KG1 (cell line): ENCODE measurements at places on chromosomes 6 and 20.

- DNase-seq = no peak
Measured at GRCh38 chr20:9144643-9145042, 75.8 kb downstream of the PLCB4 start.

GRCh38 chr6:139751179-139751578 lies 376.7 kb upstream of the CITED2 start:
- DNase-seq = no peak

GRCh38 chr6:17881085-17881858 lies 106.2 kb downstream of the KIF13A start:
- no peak for DNase-seq

DNA sequence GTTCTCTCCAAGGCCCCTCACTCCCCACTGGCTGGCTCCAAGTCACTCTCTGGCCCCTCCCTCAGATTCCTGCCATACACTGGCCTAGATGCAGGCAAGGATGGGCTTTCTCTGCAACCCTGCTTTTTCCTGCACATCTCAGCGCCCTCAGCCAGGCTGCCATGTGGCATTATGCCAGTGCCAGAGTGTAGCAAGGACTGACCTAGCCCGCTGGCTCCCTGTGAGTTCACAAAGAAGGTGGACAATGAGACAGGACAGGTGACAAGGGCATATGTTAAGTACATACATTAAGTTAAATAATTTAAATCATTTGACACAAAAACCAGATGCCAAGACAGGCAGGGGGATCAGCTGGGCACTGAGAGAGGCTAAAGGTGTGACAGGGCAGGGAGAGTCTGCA lies 394.6 kb downstream of the ZFAND3 start:
- no peak for DNase-seq

GRCh38 chr6:35084041-35084491 lies 57.1 kb downstream of the TCP11 start:
- DNase-seq = no peak

- DNase-seq = no peak
Measured at GRCh38 chr6:73642530-73642929, 11.3 kb downstream of the SLC17A5 start.

DNA sequence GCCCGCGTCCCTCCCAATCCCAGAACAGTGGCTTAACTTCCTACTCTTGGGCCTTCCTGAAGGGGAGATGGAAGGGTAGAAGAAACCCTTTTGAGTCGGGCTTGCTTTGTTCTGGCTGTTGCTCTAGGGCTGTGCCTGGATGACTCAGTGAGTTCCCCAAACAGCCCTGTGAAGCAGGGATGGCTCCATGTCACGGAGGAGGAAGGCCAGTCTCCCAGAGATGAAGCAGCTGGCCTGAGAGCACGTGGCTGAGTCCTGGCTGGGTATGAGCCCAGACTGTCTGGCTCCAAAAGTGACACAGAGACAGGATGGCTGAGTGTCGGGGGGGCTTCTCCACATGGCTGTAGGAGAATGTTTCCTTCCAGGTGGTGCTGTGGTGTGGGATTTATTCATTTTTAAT lies 4.6 kb downstream of the SYTL3 start:
- no peak for DNase-seq

DNA sequence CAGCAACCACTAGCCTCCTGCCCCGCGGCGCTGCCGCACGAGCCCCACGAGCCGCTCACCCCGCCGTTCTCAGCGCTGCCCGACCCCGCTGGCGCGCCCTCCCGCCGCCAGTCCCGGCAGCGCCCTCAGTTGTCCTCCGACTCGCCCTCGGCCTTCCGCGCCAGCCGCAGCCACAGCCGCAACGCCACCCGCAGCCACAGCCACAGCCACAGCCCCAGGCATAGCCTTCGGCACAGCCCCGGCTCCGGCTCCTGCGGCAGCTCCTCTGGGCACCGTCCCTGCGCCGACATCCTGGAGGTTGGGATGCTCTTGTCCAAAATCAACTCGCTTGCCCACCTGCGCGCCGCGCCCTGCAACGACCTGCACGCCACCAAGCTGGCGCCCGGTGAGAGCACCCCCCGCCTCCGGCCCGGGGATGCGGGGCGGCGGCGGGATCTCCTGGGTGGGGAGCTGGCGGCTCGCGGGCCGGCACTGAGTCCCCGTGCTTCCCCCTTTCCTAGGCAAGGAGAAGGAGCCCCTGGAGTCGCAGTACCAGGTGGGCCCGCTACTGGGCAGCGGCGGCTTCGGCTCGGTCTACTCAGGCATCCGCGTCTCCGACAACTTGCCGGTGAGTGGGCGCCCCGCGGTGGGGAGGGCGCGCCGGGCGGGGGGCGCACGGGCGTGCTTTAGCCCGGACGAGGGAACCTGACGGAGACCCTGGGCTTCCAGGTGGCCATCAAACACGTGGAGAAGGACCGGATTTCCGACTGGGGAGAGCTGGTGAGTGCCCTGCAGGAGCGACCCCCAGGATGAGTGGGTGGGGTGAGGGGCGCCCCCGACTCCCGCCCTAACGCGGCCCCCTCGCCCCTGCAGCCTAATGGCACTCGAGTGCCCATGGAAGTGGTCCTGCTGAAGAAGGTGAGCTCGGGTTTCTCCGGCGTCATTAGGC lies 585 bp downstream of the PIM1 start:
- no peak for DNase-seq
